Fibroblast of skin of right biceps (primary cell): ENCODE measurements at places on chromosomes 1 and 21.

DNA sequence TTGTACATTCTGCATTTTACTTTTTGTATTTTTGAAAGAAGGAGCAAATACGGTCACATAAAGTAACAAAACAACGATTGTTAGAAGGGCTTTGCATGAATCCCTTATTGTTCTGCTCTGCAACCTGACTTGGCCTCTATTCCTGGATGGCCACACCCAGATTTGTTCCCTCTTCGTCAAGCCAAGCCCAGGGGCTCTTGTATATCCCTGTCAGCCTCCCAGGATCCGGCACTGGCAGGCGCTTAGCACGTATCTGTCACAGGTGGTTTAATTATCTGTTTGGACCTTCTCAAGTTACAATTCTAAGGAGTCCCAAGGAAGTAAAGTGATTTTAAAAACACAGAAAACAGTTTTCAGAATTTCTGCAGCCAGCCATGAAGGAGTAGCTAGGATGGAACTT, 28.0 kb downstream of the CRYAA start:
- no peak for DNase-seq

DNA sequence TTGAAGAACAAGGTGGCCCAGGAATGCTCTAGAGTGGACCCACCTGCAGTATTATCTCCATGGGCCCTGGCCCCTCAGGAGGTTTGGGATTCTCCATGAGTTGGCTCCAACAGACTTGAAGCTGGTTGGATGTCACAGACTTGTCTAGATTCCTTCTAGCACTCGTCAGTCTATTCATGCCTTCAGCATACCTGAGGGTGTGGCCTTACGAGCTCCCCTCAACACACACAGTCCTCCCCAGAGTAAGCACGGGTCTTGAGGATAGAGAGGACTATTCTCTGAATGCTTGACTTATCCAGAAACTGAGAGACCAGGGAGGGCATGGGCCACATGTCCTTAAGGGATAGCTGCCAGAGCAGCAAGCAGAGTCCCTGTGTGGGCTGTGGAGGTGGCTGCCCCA, 45.9 kb upstream of the COL6A1 start:
- DNase-seq = peak; percentile 53

DNA sequence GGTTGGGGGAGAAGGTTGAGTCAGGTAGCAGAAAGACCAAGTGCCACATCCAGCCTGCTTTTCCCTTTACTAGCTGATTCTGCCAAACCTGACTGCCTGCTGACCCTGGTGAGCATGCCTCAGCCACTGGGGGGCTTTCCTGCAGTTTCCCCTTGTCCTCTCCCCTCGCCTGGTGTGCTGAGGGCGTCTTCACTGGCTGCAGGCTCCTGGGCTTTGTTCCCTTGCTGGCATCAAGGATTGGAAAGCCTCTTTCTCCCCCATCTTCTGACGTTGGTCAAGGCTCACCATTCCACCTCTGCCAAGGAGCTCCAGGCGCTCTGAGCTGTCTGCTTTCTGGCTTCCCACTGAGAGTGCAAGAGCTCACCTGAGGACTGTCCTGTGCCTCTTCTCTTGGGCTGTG, 28.4 kb downstream of the MAN1C1 start:
- no peak for DNase-seq

GRCh38 chr1:11913291-11913690, 12.9 kb downstream of the KIAA2013 start:
- DNase-seq = no peak

DNA sequence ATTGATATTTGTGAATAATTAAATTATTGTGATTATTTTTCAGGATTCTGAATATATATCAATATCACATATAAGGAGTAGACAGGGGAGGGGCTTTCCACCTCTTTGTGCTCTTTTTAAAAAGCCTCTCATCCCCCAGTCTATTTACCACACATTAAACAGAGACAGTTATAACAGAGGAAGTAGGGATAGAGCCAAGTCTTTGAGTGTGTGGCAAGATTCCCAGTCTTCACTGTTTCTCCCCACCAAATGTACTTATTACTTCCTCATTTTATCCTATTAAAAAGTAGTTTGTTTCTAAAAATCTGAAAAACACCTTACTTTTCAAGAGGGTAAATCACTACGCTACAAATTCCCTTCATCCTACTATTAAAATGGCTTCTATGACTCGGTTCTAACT, 46.7 kb downstream of the EPS15 start:
- DNase-seq = no peak

DNA sequence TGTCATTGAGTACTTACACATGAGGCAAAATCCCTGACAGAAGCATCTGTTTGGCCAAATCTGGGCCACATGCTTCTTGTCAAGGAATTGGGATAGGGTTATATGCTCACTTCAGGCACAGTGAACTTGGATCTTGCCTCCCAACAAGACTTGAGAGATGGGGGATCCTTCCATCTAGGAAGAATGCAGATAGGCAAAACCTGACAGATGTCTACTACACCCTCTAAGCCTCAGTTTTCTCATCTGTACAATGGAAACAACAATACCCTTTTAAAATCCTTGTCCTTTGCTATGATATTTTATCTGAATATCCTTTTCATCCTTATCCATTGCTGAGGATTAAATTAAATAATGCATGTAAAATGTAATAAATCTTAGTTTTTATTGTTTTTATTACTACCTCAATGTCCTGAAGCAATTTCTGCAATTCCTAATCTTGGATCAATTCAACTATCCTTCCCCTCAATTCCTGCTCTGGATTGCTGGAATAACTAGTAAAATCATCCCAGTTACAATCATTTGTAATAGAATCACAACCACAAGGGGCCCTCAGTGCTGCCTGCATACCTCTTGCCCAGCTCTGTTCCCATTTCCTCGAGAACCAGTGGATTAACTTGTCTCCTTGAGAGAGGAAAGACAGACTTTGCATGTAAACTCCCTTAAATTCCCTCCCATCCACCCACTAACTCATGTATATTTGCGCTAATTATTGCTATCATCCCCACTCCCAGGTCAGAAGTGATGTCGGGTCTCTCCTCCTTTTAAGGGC, 8.1 kb upstream of the XPR1 start:
- DNase-seq = peak; percentile 20

DNA sequence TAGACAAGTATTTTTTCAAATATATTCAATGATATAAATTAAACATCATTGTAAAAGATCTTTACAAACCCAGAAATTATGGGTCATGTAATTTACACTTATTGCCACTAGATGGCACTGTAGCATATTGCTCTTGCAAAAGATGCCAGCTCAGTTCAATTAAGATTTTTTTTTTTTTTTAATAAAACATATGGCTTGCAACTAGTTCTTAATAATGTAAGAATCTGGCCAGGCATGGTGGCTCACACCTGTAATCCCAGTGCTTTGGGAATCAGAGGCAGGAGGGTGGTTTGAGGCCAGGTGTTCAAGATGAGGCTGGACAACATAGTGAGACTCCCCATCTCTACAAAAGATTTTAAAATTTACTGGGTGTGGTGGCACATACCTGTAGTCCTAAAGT, 49.4 kb upstream of the DESI2 start:
- DNase-seq = peak; percentile 36

DNA sequence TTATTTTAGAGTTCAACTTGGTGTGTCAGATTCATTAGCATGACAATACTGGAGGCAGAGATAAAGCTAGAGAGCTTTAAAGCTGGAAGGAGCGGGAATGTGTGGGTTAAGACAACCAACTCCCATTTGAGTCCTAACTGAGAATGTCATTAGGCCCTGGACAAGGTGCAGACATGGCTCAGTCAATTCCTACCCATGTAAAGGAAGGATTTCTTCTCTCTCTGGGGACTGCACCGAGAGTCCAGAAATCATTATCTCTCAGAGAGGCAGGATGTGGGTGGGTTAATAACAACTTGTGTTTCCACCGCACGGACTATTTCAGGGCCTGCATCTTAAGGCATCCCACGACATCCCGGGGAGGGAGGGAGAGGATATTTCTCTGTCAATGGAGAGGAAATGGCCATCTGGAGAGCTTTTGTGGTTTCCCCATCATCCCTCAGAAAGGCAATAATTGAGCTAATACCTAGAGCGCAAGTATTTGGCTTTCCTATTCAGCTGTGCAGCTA, 46.7 kb upstream of the SARS1 start:
- peak; percentile 66 for DNase-seq

- DNase-seq = peak; percentile 96
These were observed at the start of gene ZNF684 for GRCh38 chr1:40531381-40532061. ZNF684 (plus strand) TSS chr1:40531637; CDS start chr1:40533167, 1,530 bp downstream.

- no peak for DNase-seq
These were observed 7.4 kb downstream of the MED8 start for GRCh38 chr1:43382027-43382779.

DNA sequence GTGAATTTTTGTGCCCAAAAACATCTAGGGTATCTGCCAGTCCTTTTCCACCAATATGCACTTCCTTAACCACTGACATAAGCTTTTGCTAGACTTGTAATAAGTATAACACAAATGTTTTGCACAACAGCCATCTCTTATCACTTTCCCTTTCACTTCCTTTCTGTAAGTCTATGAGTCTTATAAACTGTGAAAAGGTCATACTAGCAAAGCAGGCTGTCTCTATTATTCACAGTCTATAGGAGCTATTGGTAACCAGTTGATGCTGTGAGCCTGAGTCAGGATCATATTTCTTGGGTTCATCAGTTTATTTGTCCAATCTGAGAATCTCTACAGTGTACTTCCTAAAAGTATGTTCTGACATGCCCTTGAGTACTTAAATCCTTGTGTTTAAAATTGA, 172.6 kb downstream of the CHRM3 start:
- no peak for DNase-seq

- no peak for DNase-seq
These were observed 86.1 kb upstream of the KIAA0040 start for GRCh38 chr1:175278734-175279116.

DNA sequence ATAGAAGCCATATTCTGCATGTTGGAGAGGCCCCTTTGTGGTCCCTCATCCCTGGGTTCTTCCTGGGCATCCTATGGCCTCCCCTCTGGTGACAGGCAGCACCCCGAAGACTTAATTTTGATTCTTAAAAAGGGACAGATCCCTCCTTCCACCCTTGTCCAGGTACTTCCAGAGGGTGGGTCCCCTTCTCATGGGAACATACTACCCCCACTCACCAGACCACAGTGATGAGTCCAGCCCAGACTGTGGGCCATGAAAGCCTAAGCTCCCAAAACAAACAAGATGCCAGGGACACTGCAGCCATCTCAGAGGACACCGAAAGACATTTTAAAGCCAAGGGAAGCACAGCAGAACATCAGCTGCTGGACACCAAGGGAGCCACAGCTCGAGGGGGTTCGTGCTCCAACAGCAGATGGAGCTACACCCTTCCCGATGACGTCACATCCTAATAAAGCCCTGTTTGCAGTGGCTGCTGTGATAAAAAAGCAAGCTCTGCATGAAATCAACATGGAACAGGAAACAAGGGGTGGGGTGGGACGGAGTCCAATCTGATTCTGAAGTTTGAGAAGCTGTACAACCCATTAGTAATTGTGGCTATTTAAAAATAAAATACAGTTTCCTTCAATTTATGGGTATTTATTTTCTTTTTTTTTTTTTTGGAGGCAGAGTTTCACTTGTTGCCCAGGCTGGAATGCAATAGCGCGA, 32.4 kb downstream of the GNB1 start:
- DNase-seq = peak; percentile 82

GRCh38 chr1:223245983-223246382, 102.9 kb upstream of the TLR5 start:
- no peak for DNase-seq

GRCh38 chr1:24118410-24119242, 6.7 kb upstream of the MYOM3 start:
- no peak for DNase-seq

DNA sequence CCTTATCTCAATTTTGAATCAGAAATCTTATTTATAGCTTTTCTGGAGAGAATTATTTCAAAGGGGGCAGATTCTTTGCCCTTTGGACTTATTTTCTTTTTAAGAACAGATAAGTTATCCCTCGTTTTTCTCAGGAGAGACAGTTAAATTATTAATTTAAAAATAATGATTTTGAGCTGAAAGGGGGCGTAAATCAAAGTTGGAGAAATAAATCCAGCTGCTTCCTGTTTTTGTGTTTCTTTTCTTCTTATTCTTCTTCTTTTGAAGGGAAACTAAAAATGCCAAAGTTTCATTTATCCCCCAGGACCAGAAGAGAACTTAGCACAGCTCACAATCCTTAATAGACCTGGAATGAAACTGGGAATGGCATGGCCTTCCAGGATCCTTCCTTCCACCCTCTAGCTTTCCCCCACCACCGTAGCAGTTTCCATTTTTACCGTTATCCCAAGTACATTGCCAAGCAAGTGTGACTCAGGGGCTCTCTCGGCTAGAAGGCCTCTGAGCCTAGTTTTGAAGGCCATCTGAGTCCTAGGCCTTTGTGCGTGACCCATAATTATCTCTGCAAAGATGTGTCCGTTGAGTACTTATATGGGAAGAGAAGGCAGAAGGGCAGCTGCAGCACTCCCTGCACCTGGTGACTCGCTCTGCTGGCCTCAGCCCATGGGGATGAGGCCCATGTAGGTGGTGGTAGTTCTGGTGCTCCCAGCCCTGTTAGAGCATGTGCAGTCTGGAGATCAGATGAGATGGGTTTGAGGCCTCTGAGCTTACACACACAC, 181.7 kb downstream of the ROR1 start:
- DNase-seq = peak; percentile 14

- no peak for DNase-seq
These were observed 159.1 kb upstream of the KCNK2 start for GRCh38 chr1:214923278-214923915.

- DNase-seq = peak; percentile 93
These were observed 171.9 kb upstream of the NR5A2 start for GRCh38 chr1:199855580-199855979.

DNA sequence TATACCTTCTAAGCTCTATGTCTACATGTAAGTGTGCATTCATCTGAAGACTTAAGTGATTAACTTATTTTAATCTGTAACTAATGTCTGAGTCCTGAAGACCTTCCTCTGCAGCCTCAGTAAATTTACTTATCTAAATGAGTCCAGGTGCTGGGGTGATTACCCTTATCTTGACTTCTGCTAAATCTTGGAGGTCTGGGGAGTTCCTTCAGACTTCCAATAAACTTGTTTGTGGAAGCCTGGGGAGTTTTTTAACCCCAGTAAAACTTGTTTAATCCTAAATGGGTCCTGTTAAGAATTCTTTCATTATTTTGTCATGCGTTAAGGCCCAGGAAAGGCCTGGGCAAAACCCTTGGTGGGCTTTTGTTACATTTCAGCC, 37.0 kb downstream of the RSPH1 start:
- no peak for DNase-seq

GRCh38 chr1:66247415-66248208, 286.3 kb upstream of the SGIP1 start:
- no peak for DNase-seq
